ENCODE measurements at places on chromosomes 16 and 17.

DNA sequence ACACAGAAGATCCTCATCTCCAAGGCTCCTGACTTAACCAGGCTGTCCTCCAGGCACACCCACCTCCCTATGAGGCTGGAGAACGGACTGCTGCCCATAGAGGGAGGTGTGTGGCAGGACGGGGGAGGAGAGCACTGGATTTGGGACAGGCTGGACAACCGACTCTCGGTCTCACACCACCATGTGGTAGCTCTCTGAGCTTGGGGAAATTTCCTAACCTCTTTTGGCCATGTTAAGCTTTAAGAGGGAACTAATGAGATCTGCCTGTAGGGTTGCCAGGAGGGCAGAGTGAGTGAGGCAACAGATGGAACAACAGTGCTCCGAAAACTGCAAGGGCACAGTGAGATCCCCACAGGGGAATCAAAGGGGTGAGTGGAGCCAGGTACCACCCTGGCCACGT lies 32.7 kb downstream of the RHBDL3 start:
- no peak for DNase-seq

GRCh38 chr16:11328172-11329070 lies 16.8 kb upstream of the RMI2 start:
- no peak for DNase-seq

GRCh38 chr16:75256696-75257343 lies 5.4 kb upstream of the BCAR1 start:
- DNase-seq: no peak

DNA sequence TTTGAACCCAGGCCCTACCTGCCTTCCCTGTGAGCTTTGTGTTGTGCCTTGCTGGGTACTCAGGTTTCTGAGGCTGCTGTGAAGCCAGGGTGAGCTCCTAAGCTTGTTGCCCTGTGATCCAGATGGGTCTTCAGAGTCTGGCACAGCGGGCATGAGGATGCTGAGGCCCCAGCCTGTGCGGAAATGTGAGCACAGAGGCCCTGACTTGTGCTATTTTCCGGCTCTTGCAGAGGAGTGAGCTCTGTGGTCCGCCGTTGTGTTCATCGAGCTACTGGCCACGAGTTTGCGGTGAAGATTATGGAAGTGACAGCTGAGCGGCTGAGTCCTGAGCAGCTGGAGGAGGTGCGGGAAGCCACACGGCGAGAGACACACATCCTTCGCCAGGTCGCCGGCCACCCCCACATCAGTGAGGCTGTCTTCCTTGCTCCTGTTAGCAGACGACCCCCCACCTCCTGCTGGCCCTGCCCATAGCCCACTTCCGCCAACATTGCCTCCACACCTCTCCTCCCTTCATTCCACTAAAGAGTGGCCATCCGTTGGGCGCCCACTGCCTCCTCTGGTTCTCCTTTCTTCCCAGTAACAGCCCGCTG lies 2.7 kb downstream of the PHKG2 start:
- no peak for DNase-seq

DNA sequence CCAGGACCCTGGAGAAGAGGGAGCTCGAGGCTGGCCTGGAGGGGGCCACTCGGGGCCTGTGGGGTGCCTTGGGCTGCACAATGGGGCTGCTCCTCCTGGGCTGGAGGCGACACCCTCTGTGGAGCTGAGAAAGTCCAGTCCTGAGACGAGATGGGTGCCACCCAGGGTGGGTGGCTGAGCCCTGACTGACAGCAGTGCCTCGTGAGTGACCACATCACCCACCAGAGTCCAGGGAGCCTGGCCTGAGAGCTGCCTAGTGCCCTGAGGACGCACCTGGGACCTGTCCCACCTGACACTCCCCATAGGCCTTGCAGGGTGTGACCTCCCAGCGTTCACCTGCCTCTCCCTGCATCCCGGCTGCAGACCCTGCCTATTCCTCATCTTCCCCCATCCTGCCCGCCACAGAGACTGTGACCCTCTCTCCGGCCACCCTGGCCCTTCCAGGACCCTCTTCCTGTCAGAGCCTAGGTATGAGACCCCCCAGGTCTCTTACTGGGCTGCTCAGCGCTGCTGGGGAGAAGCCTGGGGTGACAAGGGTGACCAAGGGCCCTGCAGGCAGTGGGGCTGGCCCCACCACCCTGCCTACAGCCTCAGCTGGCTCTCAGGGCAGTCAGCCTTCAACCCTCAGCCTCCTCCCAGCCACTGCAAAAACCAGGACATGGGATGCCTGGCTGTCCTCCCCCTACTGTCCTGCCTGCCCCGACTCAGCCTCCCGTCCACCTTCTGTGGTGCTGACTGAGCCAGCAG lies 41.2 kb downstream of the TNFRSF13B start:
- no peak for DNase-seq

- DNase-seq: no peak
Measured at GRCh38 chr16:62963846-62964245, 927.6 kb upstream of the CDH8 start.

DNA sequence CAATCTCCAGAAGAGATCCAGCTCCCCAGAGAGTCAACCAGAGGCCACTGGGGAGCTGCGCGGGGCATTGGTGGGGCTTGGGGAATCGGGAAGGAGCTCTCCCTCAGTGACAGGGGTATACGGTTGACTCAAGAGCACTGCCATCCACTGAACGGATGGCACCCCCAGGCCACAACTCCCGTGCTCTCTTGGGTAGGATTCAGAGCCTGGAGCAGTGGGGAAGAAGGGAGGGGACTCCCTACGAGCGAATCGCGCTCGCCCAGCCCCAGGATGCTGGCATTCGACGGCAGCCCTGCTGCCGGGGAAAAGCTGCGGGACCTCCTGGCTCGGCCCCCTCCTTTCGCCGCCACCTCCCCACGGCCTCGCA lies 473 bp upstream of the TPPP3 start:
- DNase-seq: no peak

DNA sequence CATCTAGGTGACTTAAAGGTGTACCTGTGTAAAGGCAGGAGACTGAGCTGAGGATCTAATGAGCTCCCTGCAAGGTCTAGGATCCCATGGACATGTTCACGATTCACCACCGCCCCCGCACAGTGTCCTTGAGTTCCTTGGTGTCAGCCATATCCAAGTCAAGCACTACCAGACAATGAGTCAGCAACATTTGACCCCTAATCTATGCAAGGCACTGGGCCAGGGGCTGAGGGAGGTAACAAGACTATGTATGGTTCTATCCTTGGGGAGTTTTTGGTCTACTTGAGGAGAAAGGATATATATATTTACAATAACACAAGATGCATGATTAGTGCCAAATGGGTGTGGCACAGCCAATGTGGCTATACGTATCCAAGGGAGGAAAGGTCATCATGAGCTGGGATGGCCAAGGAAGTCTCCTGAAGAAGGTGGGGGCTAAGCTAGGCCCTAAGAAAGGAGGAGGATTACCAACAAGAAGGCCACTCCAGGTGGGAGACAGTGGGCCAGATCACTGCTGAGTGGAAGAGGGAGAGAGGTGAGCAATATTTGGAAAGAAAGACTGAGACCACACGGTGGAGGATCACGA lies 35.0 kb downstream of the ITGB3 start:
- DNase-seq: no peak

DNA sequence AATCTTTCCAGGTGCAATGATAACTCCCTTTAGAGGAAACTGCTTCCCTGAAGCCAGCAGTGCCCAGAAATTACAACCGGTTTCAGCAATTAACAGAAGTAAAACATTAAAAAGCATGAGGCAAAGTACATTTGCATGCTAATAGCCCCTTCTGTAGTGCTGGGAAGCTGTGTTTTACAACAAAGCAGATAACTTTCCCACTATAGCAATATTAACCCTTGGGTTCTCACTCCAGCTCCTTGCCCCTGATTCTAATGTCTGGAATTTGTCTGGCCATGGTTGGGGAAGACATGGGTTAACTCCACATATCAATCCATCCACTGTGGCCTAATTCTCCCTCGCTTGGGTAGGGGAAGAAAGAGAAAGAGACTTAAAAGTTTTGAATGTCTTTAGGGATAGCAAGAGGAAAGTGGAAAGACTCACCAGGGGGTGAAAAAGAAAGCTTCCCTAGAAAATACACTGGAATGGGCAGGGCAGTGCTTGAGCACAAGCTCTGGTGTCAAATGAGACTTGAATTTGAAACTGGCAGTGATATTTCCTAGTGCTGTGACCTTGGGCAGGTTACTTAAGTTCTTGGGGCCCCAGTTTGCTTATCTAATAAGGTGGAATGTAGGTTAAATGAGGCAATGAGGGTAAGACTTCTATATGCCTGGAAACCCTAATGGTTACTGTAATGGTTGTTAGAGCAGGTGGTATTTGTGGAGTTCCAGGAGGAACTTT lies 102.0 kb downstream of the SOX9 start:
- DNase-seq: no peak

- no peak for DNase-seq
Measured at GRCh38 chr16:3959148-3959547, 78.6 kb upstream of the CREBBP start.

- no peak for DNase-seq
Measured at GRCh38 chr16:19168371-19169081, 486 bp downstream of the SYT17 start.

GRCh38 chr16:8355675-8356074 lies 234.6 kb downstream of the TMEM114 start:
- DNase-seq: no peak

GRCh38 chr16:80299416-80299815 lies 241.4 kb upstream of the DYNLRB2 start:
- no peak for DNase-seq

- no peak for DNase-seq
Measured at GRCh38 chr17:7204336-7204735, 15.3 kb downstream of the DLG4 start.

Measured in cortex of kidney (tissue), 1 donor.